Right cardiac atrium (tissue), 5 donors: ENCODE measurements at places on chromosomes 5 and 9. TPM values are rescaled to one million over a fixed set of nuclear protein-coding genes. Genes with fewer than 3 reads are reported as not detected.

DNA sequence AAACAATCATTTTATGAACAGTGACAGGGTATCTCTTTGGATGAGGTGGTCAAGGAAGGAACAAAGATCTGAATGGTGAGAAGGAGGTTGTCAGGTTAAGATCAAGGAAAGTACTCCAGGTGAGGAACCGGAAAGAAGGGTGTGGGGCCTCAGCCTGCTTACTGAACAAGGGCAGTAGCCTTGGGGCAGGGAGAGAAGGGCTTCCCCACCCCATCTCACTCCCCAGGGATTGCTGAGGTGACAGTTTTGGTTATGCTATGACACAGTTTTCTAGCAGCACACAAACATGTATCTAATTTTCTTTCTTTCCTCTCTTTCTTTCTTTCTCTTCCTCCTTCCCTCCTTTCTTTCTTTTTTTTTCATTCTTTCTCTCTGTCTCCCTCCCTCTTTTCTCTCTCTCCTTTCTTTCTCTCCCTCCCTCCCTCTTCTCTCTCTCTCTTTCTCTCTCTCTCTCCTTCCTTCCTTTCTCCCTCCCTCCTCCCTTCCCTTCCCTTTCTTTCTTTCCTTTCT is 4.1 kb upstream of the HDHD3 start:
- no peak for DNase-seq

GRCh38 chr9:81549500-81550206 is 139.7 kb downstream of the TLE1 start:
- no peak for DNase-seq

DNA sequence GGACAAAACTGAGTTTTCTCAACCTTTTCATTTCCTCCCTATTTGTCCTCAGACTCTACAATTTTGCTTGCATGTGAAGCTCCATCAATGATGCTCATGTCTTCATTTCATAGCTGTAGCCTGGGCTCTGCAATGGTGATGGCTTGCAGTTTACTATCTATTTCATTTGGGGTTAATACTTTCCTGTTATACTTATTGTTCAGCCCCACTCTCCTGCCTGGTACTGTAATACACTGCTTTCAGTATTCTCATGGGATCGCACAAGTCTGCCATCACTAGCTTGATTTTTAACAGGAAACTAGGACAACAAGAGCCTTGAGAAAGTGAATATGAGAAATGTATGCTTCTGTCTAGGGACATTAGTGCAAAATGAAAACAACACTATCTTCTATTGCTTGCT is 84.2 kb upstream of the SEMA6A start:
- no peak for DNase-seq

GRCh38 chr9:82584349-82584863 is 478.5 kb downstream of the RASEF start:
- no peak for DNase-seq

GRCh38 chr5:99076723-99077640 is 148.2 kb upstream of the CHD1 start:
- no peak for DNase-seq

- DNase-seq = no peak
These were observed 1.8 kb downstream of the SEMA5A start for GRCh38 chr5:9544056-9544455.

GRCh38 chr5:59506285-59506877 is 387.1 kb downstream of the PDE4D start:
- no peak for DNase-seq

CACNA1B gene
- 0.05 TPM for polyA plus RNA-seq

- no peak for DNase-seq
These were observed 128.3 kb downstream of the PCSK5 start for GRCh38 chr9:76018761-76019160.

GARIN3 gene
- polyA plus RNA-seq = not detected

- DNase-seq = peak; percentile 52
These were observed 3.6 kb downstream of the FGF18 start for GRCh38 chr5:171422902-171423663.

- no peak for DNase-seq
These were observed 343.7 kb downstream of the DMRTA1 start for GRCh38 chr9:22790329-22790728.

ELOVL7 gene
- polyA plus RNA-seq = 0.63 TPM

- DNase-seq = no peak
These were observed 370.7 kb upstream of the TRPC7 start for GRCh38 chr5:136736021-136736420.

CCDC112 gene
- polyA plus RNA-seq = 4.1 TPM

GRCh38 chr9:5178126-5178805 is 7.2 kb downstream of the INSL6 start:
- no peak for DNase-seq

ADAMTSL2 gene
- polyA plus RNA-seq = 37.3 TPM

PCDHGA12 gene
- 2.7 TPM for polyA plus RNA-seq

GRCh38 chr9:80932947-80933780 is 756.2 kb downstream of the TLE1 start:
- DNase-seq = no peak

GRCh38 chr9:120490888-120491595 is 88.9 kb downstream of the CDK5RAP2 start:
- DNase-seq = no peak

DNA sequence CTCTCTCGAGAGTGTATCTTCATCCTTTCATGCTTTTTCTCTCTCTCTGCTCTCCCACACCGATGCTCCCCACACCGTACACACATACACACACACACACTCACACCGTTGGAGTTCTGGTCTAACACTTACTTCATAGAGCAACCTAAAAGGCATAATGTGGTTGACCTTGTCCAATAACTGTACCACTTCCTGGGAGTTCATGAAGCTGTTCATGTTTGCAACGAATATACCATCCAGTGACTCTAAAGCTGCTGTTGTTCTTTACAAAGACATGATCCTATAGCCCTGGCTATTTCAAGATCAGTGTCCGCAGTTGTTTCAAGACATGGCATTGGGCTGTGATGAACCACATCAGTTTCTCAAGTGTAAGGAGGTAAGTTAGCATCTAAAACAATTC is 10.0 kb downstream of the MEF2C start:
- DNase-seq = no peak

CCL19 gene
- polyA plus RNA-seq = 0.66 TPM

CDX1 gene
- polyA plus RNA-seq = 0.09 TPM

DMRT3 gene
- not detected for polyA plus RNA-seq

DNA sequence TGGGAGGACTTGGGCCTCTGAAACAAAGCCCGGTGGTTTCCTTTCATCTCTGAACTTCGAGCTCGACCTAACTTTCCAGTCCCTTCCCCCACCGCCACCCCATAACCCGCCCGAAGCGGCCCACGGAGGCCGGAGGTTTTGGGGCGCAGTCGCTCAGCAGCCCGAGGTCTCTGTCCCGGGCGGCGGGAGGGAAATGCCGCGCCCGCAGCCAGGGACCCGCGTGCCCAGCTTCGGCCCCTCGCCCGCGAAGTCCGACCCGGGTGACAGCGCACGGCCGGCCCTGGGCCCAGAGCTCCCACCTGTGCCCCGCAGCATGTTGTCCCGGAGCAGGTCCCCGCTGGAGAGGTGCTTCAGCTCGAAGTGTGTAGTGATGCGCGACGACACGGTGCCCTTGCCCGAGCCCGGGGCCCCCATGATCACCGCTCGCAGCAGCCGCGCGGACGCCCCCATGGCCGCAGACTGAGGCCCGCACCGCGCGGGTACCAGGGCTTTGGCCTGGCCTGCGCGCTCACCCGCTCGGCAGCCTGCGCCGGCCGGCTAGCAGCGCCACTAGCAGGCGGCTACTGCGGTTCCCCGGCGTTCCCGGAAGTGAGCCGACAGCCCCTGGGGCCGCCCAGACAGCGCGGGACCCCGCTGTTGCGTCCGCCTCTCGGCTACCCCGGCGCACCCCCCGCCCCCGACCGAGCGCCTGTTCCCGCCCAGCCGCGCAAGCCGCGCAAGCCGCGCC is at the start of gene AK3:
Gene AK3 (minus strand): TSS at position 565 of the 727 bp plus-strand sequence. CDS start 115 bp downstream, at position 450.
- peak; percentile 97 for DNase-seq

IL3 gene
- not detected for polyA plus RNA-seq

GRCh38 chr5:164359260-164360255 is 854.1 kb downstream of the MAT2B start:
- no peak for DNase-seq

- DNase-seq = no peak
These were observed 157.7 kb upstream of the NR3C1 start for GRCh38 chr5:143561219-143561618.

DNA sequence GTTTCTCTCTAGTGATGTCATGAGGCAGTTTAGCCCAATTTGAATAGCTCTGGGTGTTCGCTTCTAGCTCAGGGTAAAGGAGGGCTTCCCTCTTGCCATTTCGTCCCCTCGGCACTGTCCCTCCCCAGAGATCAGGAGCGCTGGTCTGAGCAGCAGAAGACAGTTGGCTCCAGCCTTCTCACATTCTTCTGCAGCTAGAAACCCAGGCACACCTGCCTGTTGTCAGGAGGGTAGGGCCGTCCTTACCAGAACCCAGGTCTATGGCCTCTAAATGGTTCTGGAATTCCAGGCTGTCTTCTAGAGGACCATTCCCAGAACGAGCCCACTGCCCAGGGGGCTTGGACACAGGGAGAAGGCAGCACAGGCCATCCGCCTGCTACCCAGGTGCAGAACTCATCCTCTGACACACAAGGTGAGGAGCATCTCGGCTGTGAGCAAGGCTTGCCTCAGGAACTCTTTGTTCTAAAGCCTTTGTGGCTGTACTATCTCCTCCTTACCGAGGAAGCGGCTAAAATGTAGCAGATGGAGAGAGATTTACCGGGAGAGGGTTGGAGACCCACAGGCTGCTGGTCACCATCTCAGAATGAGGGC is 255.6 kb upstream of the IRX2 start:
- no peak for DNase-seq

GPR150 gene
- 0.09 TPM for polyA plus RNA-seq

GRCh38 chr9:83440641-83441040 is 97.6 kb downstream of the FRMD3 start:
- DNase-seq = no peak

DNA sequence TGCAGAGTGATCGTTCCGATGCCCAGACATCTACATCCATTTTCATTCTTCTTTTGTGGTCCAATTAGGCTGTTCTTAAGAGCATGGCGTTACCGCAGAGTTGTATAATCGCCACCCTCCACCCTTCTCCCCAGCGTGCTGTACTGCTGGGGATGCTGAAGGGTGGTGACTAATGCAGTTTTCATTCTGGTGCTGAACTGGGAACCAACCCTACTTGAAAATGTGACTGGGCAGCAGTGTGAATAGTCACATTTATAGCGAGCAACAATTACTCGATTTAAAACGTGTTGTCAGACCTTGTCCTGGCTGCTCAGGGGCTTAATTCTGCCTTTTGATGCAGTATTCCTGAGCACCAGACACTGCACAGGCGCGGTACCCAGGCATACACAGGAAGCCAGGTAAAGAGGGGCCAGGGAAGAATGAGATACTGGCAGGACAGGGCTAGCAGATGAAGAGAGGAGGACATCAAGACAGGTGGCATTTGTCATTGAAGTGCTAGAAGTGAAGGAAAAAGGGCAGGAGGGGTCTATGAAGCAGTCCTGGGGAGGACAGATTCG is 719 bp upstream of the ISCA1 start:
- DNase-seq = no peak

TRIM36 gene
- polyA plus RNA-seq = 0.07 TPM

DNA sequence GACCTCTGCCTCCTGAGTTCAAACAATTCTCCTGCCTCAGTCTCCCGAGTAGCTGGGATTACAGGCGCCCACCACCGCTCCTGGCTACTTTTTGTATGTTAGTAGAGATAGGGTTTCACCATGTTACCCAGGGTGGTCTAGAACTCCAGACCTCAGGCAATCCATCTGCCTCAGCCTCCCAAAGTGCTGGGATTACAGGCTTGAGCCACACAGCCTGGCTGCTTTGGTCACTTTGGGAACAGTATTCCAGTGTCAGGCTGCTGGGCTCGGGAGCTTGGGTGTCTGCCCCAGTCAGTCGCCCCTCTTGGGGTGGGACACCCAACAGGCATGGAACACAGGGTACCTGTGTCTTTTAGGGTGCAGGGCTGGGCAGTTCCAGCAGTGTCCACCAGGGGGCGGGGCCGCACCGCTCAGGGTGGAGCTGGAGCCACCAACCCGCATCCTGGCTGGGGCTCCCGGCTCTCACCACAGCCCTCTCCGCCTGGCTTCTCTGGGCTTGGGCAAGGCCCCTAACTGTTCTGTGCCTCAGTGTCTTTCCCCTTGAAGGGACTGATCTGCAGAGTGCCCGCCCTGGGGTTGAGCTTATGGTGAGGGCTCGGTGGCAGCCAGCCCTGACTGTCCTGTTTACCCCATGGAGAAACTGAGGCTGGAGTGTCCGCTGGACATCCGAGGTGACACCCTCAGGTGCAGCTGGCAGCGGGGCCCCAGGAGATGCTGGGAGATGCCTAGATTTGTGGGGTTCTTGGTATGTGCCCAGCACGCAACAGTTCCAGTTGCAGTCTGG is 6.4 kb upstream of the RNU6ATAC start:
- peak; percentile 67 for DNase-seq

- DNase-seq = peak; percentile 88
These were observed 7.3 kb upstream of the BARHL1 start for GRCh38 chr9:132575005-132575609.

CER1 gene
- polyA plus RNA-seq = not detected

- DNase-seq = no peak
These were observed 269.1 kb downstream of the GLIS3 start for GRCh38 chr9:4030751-4031150.
